Hematopoietic multipotent progenitor cell treated with erythropoietin and hydrocortisone succinate and interleukin-3 and kit ligand, for 6 days (in vitro differentiated cells): ENCODE measurements at places on chromosomes 4 and X.

- DNase-seq, result peak; percentile 19
These were observed 21.4 kb upstream of the AFAP1 start for GRCh38 chr4:7960790-7961655.

DNA sequence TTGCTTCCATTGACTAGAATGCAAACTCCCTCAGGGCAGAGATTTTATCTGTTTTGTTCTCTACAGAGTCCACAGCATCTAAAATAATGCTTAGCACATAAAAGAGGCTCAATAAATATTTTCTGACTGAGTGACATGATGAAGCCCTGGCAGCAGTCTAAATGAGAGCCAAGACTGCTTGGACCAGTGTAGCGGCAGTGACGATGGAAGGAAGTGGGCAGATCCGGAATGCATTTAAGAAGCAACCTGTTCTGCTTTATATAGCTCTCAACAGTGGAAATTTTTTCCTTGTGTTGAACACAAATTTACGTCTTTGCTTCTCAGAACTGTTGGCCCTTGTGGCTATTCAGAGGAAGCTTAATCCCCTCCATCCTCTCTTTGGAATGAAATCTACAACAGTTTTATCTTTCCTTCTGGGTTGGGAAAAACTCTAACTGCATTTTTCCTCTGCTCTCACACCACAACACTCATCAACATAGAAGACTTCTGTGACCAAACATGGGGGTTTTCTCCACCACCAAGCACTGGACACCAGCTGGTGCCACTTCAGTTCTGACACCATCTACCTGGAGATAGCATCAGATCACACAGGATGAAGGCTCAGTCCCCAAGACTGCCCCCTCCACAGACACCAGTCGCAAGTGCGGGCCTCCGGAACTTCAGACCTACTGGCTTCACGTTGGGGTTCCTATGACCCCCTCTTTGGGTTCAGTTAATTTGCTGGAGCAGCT lies 7.0 kb upstream of the BEND4 start:
- no peak for DNase-seq

DNA sequence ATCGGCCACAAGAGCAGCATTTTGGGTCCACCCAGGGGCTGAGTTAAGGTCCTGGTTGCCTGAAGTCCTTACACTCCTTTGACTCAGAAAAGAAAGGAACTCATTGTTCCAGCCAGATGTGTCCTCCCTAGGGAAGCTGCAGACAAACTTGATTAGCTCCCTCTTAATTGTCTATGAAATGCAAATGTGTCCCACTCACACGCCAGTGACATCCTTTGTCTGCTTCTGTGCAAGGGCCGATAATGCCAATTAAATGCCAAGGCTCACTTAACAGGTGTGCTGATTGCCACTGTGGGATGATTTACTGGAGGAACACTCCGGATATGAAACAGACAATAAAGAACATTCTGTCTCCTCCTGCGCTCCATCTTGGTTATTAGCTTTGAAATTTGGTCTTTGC lies 332.9 kb upstream of the CPEB2 start:
- no peak for DNase-seq

GRCh38 chr4:22312113-22312512 lies 203.8 kb downstream of the ADGRA3 start:
- DNase-seq, result no peak

DNA sequence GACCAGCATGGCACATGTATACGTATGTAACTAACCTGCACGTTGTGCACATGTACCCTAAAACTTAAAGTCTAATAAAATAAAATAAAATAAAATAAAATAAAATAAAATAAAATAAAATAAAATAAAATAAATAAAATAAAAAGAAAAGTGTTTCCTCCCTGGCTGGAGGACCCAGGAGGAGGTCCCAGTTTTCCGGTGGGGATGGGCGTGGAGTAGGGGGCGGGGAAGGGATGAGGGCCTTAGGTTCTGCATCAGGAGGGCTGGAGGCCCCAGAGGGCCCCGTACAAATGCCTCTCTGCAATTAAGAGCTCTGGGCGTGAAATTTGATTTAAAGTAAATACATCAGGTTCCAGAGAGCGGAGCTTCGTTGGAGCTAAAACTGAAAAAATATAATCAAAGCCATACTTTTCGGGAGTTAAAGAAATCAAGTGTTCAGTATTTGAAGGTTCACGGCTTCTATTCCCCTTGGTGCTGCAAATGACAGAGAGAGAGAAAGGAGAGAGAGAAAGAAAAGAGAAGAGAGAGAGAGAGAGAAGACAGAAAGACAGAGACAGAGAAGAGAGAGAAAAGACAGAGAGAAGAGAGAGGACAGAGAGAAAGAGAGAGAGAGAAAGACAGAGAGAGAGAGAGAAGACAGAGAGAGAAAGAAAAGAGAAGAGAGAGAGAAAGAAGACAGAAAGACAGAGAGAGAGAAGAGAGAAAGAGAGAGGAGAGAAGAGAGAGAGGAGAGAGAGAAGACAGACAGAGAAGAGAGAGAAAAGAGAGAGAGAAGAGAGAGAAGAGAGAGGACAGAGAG lies 8.7 kb upstream of the SHOX start:
- DNase-seq, result no peak

GRCh38 chrX:106932960-106933537 lies 12.8 kb downstream of the CLDN2 start:
- DNase-seq, result no peak
